ENCODE measurements at places on chromosomes 11 and 22.

DNA sequence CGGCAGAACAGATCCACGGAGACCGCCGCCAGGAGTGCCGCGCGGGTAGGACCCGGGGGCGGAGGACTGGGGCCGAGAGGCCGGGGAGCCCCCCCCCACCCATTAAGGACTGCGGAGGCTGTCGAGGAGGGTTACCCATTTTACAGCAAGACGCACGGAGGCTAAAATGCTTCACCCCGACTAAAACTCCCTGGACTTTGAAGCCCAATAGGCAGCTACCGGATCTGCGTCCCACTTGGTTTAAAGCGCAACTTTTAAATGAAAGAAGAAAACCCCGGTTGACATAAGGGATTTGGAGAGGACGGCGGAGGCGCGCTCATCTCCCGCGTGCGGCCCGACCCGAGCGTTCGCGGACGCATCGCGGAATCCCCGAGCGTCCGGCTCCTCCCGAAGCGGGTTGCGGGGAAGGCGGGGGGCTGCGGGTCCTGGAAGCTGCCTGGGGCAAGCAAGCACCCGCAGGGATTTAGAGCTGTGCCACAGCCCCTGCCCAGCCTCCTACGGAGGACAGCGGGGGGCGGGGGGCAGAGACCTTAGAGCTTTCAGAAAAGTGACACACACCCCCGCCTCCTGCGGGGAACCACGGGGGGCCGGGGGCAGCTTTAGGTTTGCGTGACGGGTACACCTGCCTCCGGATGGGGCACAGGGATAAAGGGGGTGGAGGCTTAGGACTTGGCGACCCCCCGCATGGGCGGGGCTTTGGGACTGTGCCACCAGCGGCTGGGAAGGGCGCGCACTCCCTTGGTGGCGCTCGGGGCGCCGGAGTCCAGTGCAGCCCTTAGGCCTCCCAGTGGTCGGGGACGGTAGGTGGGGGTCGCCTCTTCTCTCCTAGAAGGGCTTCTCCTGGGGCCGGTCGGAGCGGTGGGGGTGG, 760 bp upstream of the CELSR1 start:
- DNase-seq = no peak

DNA sequence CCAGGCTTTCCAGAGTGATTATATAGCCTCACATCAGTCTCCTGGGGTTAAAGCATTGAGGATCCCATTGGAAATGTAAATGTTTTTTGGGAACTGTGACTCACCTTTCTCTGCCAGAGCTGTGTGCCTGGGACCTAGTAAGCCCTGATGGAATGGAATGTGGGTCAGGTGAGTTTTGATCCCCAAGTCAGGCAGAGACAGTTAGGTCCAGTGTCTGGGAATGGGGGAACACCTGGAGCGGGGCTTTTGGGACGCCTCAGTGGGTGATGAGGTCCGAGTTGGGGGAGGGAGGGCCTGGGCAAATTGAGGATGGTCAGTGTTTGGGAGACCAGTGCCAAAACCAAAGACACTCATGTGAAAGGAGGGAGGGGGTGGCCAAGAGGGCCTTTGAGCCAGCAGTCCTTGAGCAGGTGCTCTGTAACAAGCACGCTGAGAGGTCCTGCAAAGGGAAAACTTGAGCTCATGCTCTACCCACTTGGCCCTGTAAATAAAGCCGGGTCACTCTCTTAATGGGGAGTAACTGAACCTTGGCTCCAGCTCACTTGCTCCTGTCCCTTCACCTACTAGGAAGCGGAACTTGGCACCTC, 104.7 kb downstream of the NAV2 start:
- peak; percentile 52 for DNase-seq

DNA sequence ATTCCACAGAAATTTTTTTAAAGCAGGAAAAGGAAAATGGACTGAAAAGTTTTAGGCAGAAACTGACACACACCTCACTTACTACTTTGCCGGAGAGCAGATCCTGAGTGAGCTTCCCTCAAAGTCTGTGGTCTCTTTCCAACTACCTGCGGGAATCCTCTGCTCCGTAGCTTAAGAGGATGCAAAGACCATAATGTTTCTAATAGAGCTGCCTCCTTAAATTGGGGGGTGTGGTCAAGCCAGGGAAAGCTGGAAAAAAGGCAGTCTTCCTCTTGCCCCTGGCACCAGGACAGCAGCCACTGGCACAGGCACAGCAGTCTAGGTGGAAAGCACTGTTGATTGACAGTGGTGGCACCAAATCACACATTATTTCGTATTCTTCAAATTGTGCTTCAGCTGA, at the start of gene ETS1:
Gene ETS1 (minus strand): TSS at position 144 of the 400 bp plus-strand sequence. CDS start 14,428 bp downstream, outside the sequence.
- no peak for DNase-seq

DNA sequence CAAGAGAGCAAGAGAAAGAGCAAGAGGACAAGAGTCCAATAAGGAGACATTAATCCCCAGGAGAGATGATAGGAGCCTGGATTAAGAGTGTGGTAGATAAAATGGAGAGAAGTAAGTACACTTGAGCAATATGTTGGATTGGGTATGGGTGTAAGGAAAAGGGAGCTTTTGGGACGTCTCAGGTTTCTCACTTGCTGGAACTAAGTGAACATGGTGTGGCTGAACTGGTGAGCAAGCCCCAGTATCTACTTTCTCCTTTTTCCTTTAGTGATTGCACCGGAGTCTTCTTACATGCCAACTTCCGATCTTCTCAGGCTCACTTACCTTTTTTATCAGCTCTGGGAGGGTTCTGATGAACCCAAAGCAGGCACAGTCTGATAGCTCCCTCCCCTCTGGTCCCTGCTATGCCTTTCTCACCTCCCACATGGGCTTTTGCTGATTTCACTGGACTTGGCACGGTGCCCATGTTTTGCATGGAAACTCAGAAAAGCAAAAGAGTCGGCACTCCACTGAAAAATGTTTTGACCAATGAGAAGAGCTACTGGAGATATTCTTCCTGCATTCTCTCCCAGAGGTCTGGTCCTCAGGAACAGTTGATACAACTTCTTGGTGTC, 14.5 kb upstream of the APLNR start:
- DNase-seq = no peak

- DNase-seq = no peak
Observed at GRCh38 chr11:120554766-120555432, 43.4 kb downstream of the GRIK4 start.

GRCh38 chr11:67308031-67308866, 4.9 kb downstream of the SSH3 start:
- DNase-seq = no peak

GRCh38 chr11:8732324-8732670, 49.7 kb downstream of the RPL27A start:
- DNase-seq = no peak

DNA sequence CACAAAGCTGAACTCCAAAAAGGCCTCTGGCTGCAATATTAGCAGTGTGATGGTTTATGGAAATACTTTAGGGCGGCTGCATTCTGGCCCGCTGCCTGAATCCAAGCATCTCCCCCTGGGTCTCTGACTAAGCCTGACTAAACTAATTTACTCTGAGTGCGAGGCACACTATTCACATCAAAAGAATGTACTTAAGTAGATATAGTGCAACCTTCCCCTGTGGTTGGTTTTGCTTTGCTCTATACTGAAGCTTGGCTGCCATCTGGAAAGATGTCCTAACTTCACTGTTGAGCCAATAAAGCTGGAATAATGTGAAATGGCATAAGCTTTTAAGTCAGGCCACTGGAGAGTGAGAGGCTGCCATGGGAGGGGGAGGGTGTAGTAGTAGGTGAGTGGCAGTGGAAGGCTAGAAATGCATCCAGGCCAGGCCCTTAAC, 321.6 kb downstream of the AASDHPPT start:
- no peak for DNase-seq

DNA sequence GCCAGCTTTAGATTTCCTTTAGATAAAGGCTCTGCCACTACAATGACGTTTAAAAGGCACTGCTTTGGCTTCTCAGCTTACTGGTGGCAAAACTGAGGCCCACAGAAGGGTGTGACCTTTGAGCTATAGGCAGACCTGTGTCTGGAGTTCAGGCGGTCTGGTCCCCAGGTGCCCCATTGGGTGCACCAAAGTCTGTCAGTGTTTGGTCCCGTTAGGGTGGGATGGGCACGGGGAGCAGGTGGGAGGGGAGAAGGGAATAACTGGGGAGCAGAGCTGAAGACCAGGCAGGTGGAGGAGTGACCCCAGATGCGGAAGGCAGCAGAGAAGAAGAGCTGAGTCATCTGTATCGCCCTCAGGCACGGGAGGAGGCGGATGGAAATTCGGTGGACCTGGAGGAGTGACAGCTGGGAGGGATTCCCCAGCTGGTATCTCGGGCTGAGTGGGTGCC, 45.3 kb upstream of the GCAT start:
- no peak for DNase-seq

- DNase-seq = no peak
Observed at GRCh38 chr11:27392278-27393114, 29.5 kb upstream of the CCDC34 start.

DNA sequence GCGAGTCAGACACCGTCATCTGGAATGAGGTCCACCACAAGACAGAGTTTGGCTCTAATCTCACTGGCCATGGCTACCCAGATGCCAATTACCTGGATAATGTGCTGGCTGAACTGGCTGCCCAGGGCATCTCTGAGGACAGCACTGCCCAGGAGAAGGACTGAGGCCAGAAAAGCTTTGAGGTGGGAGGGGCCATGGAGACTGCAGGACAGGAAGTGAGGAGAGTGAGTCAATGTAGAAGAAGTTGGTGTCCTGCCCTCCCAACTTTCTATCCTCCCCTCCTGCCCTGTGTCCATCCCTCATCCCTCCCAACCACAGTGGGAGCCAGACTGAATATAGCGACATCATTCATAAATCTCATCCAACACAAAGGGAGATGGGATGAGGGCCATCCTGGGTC, 8.0 kb downstream of the MPEG1 start:
- no peak for DNase-seq

DNA sequence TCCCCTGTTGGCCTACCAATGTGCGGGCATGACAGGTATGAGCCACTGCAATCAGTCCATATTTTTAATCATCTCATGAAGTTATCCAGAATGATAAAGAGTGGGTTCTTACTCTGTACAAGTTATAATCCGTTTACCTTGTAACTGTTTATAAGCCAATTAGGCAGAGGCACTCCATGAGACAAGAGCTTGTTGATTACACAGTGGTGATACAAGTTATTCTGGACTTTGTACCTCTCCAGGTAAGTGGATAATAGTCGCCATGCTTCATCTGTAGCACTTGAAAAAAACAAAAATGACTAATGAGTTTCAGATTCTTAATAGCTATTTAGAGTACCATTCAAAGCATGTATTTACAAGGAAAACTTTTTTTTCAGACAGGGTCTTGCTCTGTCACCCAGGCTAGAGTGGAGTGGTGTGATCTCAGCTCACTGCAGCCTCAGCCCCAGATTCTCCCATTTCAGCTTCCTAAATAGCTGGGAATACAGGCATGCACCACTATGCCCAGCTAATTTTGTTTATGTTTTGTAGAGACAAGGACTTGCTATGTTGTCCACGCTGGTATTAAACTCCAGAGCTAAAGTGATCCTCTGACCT, 17.7 kb upstream of the FNBP4 start:
- DNase-seq = no peak

GRCh38 chr11:12785901-12786300, 111.7 kb downstream of the TEAD1 start:
- no peak for DNase-seq

DNA sequence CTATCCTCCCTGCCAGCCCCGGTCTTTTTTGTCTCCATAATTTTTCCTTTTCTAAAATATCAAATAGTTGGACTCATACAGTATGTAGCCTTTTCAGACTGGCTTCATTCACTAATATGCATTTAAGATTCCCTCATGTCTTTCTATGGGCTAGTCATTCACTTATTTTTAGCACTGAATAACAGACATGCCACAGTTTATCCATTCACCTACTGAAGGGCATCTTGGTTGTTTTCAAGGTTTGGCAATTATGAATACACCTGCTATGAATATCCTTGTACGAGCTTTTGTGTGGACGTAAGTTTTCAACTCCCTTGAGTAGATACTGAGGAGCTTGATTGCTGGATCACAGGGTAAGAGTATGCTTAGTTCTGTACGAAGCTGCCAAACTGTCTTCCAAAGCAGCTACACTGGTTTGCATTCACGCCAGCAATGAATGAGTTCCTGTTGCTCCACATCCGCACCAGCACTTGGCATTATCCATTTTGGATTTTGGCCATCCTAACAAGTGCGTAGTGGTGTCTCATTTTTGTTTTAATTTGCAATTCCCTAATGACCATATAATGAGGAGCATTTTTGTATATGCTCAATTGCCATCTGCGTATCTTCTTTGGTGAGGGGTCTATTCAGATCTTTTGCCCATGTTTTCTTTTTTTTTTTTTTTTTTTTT, 21.1 kb downstream of the ALG12 start:
- DNase-seq = no peak

DNA sequence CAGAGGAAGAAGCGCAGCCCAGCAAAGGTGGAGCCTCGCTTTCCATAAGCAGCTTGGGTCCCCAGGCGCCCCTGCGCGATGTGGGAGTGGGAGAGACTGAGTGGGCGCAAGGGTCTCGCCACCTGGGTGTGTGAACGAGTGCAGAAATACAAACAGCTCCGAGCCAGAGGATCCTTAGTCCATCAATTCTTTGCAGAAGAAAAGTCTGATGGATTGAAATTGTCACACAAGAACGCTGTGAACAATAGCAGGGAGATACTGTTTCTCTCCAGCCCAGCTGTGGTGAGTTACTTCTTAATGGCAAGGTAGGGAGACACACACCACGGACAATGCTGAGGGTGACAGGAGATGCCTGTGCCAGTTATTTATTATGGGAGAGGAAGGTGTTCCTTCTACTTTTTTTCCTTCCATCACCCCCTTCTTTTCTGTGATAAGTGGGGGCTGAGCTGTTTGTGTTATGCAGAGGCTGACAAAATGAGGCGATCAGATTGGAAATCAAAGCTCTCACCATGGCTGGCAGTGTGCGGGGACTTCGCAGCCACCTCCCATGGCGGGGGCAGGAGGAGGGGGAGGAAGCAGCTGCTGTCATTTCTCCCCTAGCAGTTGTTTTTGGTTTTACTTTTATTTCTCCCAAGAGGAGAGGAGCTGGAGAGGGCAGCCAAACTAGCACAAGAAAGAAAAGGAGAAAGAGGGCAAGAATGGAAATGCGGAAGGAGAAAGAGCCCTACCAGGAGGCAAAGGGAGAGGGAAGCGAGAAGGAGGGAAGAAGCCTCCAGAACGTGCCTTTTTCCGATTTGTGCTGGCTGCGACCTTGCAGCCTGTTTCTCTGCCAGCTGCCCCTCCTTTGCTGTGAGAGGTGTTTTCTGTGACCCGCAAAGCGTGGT, 755.8 kb downstream of the NTM start:
- no peak for DNase-seq

- DNase-seq = peak; percentile 56
Observed at GRCh38 chr11:113549611-113550578, 74.7 kb upstream of the DRD2 start.

DNA sequence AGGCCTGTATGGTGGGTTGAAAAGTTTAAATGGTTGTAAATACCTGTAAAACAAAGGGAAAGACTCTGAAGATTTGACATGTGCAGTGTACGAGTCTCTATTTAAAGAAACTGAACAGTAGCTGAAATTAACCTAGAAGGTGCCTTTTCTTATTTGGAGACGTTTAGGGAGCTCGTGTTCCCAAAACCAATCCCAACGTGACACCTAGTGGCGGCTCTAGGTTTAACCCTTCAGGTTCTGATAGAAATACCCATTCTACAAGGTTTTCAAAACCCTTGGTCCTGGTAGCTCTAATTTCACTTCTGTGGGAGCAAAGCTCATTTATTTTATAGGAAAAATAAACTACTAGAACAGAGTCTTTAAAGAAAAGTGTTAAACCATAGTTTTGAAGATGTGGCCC, 258.3 kb downstream of the LRRC4C start:
- no peak for DNase-seq

GRCh38 chr11:13405220-13405619, 57.8 kb downstream of the BTBD10 start:
- no peak for DNase-seq
